ENCODE measurements at places on chromosomes 2 and 18.

DNA sequence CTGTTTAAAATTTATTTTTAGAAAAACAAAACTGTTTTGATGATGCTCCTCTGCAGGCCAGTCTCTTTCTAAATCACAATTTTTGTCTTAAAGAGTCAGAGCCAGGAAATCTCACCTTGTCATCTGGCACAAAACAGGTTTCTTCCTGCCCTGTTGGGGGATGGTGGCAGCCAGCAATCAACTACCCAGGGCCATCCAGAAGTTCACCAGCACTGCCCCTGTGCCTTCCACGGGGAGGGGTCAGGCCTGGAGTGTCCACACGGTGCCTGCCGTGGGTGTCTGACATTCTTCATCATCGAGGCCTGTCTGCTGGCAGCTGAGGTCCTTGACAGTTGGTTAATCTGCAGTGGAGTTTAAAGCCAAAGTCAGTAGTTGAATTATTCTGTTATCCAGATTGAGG is 40.0 kb upstream of the BMP10 start:
- DNase-seq, result no peak

- DNase-seq, result no peak
These were observed 204.8 kb upstream of the GALNT5 start for GRCh38 chr2:157052685-157053224.

- no peak for DNase-seq
These were observed 75.6 kb upstream of the APCDD1 start for GRCh38 chr18:10378688-10379420.

DNA sequence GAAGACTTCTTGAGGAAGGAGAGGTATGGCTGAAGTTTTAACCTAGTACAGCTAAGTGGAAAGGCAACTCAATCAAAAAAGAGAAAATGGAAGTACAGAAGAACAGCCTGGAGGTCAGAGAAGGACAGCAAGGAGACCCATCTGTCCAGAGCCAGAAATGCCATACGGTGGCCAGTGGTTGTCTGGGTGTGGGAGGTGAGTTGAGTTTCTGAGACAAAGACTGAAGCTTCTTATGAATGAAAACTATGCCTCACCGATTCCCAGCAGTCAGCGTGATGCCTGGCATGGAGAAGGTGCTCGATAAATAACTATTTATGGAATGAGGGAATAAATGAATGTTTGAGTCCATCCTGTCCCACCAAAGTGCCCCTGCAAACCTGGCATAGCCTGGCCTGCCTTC is 98.8 kb downstream of the MRO start:
- DNase-seq, result no peak

DNA sequence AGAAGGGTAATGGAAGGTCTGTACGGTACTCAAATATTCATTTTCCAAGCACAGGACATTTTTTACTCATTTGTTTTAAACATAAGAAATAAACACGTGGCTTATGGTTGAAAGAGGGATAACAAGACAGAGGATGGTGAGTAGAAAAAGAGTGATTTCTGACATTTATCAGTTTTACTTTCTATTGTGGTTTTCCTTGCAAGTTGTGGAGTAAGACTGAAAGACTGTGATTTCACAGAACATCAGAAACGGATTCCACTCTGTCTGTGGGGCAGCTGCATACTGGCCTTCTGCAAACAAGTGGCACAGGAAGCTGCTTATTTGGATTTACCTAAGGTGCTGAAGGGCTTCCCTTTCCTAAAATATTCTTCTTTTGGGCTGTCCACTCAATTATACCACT is 122.2 kb upstream of the ITGB6 start:
- DNase-seq, result no peak

GRCh38 chr2:128626760-128627511 is 308.3 kb upstream of the HS6ST1 start:
- DNase-seq, result no peak

GRCh38 chr2:155747531-155747930 is 585.0 kb downstream of the NR4A2 start:
- DNase-seq, result no peak
